ENCODE measurements at places on chromosomes 6 and 20.

- no peak for DNase-seq
These were observed 16.8 kb downstream of the MYLK4 start for GRCh38 chr6:2733736-2734480.

DNA sequence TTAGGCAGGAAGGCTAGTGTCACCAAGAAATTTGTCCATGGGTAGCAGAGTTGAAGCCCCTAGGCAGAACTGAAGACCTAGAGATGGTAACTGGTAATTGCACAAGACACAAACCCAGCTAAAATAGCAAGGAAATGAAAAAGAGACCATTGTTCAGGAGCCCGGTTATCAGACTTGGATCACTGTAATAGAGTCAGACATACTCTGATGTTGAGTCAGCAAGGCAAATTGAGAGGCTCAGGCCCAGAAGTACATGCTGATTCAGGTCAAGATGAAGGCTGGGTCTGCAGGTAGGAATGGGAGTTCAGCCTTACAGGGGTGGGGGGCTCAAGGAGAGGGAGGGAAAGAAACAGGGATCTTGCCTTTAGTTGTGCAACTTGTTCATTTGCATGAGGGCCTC, 6.5 kb upstream of the TMEM242 start:
- no peak for DNase-seq

GRCh38 chr6:123770247-123770949, 33.3 kb upstream of the NKAIN2 start:
- no peak for DNase-seq

GRCh38 chr6:157099912-157100593, 223.3 kb downstream of the TMEM242 start:
- DNase-seq: no peak

DNA sequence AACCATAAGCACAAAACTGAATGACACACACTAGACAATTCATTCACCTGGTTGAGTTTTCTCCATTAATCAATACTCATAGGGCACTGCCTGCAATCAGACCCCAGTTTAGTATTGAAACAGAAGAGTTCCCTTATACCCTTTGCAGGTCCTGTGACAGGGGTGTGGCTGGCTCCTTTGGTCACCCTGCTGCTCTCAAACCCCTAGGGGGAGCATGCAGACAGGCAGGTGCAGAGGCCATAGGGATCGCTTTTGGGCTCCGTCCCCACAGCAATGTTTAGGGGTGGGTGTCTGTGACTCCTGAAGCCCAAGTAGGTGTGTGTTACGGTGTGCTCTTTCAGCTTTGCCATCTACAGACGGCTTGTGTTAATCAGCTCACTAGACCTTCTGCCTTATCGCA, 210.4 kb downstream of the CENPW start:
- no peak for DNase-seq

DNA sequence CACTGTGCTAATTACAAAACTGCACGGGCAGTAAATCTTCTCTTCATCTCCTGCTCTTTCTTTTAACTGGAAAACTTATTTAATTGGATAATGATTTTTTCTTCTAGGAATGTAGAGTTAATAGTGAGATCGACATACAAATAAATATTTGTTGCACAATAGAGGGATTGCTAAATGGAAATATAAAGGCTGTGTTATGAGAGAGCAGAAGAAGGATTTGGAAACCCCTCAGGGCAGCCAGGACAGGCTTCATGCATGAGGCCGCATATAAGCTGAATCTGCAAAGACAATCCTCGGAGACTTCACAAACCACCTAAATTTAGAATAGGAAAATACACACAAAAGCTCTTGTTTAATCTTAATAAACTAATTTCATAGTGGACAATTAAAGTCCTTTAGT, 2.9 kb upstream of the TAAR1 start:
- no peak for DNase-seq

DNA sequence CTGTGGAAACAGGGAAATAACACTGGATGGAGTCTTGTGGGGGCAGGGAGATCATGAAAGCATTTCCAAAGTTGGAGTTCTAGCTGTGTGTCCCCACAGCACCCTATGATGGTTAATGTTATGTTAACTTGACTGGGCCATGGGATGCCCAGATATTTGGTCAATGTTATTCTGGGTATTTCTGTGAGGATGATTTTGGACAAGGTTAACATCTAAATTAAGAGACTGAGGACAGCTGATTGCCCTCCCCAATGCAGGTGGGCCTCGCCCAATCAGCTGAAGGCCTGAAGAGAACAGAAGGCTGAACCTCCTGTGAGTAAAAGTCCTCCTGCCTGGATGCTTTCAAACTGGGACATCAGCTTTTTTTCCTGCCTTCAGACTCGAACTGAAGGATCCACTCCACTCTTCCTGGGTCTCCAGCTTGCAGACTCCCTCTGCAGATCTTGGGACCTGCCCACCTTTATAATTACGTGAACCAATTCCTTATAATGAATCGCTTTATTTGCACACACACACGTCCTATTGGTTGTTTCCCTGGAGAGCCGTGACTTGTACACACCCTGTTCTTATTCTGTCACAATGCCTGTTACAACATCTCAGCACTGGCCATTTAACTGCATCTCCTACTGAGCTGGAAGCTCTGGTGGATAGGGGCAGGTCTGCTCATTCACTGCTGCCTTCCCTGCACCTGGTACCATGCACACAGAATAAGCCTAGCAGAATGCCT, 99.5 kb upstream of the IYD start:
- no peak for DNase-seq

DNA sequence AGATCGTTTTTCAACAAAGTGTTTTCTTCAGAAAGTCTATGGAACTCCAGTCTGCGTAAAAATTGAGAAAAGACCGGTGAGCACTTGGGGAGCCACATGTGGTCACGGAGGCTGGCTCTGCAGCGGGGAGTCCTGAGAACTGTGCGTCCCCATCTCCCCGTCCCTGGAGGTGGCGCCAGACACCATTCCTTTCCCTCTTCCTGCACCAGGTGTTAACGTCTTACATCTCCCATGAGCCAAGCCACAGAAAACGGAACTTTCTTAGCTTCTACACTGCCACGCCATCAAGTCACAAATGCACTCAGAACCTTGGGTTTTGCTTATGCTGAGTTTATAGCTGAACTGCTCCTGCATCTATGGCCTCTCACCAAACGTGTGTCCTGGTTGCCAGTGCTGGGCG, 62.6 kb downstream of the GINS1 start:
- DNase-seq: no peak

- DNase-seq: no peak
These were observed 64.8 kb downstream of the FAM50B start for GRCh38 chr6:3913958-3914337.

DNA sequence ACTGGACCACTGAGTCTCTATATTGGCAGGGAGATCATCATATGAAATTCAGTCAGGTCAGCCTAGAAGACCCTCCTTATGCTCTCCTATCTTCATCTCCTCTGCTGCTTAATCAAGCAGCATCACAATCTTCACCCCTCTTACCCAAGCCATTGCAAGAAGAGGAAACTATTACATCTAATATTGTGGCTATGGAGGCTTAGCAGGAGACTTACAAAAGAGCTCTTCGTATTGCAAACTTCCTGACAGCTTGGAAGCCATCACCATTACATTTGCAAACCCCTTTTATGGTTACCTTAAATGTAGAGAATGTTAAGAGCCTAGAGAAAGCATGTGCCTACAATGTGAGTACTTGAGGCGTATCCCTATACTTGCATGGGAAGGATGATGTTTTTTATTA, 87.2 kb upstream of the STXBP5 start:
- no peak for DNase-seq

- no peak for DNase-seq
These were observed 20.8 kb upstream of the CHRNA4 start for GRCh38 chr20:63381781-63382431.

DNA sequence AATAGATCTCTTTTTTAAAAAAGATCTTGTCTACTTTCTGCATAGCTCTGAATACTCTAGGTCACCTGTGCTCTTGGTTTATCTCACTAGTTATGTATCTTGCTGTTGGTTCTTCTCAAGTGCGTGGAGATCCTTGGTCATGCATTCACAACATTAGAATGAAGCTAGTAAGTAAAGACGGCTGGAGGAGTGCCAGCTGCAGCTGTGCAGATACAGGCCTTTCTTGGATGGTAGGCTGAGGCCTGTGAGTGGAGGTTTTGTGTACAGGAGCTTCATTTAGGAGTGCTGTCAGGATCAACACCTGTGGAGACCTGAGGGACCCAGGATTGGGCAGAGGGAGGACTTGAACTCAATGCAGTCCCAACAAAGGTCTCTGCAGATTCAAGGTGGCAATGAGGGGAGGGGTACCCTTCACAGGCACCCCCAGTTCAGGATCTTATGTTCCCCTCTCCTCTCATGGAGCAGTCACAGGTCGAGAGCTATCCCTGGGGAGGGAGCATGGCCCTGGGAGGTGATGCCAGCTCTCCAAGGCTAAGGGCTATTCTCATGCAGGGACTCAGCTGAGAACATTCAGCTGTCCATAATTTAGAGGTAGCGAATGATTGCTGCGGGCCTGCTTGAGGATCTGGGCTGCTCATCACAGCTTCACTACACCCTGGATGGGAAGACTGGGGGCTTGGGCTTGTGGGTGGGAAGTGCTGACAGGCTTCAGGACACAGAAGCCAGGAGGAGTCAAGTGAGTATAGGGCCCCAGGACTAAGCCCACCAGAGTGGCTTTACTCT, 98.9 kb upstream of the ENPP5 start:
- DNase-seq: no peak

DNA sequence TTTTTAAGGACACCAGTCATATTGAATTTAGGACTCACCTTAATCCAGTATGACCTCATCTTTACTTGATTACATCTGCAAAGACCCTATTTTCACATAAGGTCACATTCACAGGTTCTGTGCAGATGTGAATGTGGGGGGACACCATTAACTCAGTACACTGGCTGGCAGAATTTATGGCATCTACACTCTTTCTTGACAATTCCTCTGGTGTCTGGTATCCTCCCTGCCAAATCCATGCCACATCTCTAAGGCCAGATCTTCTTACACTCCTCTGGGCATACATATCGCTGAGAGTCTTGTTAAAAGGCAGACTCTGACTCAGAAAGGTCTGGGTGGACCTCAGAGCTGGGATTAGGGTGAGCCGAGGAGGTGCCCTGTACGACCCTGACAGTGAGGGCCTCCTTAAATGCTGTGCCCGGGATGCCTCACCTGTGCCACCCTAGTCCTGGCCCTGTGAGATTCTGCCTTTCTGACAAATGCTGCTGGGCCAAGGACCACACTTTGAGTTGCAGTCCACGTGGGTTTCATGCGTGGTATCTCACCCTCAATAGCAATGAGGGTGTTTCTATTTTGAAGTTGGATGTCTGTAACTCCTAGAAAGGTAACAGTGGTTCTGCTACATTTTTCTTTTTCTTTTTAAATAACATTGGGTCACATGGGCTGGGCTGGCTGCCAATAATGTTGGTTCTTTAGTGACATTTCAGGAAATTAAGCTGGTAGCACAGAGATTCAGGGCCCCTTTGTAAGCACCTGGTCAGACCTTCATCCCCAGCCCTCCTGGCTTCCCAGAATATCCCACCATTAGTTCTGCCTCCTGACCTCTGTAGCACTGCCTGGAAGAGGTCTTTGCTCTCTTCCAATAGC, 17.2 kb upstream of the LRRN4 start:
- no peak for DNase-seq

DNA sequence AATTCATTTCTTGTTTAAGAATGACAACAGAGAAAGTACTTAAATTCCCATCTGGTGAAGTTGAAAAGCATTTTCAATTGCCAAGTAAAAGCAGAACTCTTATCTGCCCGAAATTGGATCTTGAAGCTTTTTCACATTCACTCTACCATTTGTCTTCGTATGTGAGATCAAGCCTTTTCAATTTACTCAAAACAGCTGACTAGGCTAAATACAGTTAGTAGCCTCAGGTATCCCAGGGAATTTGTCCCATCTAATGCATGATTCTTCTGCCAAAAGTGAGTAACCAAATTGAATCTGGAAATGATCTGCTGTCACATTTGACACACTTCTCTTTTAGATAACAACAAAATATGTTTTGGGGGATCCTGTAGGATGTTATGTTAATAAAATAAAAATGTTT, 596.8 kb upstream of the HS3ST5 start:
- no peak for DNase-seq

GRCh38 chr6:95249175-95249574, 328.2 kb upstream of the MANEA start:
- DNase-seq: no peak

DNA sequence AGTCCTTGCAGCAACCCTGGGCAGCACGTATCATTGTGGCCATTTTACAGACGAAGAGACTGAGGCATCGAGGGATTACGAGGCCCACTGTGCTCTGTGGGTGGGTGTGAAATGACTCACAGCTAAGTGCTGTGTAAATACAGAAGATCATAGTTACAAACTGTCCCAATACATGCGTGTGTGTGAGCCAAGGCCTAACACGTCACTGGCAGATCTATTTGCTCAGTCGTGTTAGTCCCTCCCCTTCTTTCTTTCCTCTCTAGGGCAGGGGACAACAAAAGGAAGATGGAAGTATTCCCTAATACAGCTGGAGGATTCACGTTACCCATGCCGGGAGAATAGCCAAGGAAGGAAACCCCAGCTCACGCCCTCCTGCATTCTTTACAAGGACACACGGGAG, 175.9 kb downstream of the CDC5L start:
- DNase-seq: no peak

GRCh38 chr6:98041056-98041455, 758.0 kb upstream of the MMS22L start:
- DNase-seq: no peak

GRCh38 chr20:51419231-51419630, 123.3 kb downstream of the NFATC2 start:
- DNase-seq: no peak

- DNase-seq: no peak
These were observed 507.8 kb upstream of the CITED2 start for GRCh38 chr6:139882234-139882633.

DNA sequence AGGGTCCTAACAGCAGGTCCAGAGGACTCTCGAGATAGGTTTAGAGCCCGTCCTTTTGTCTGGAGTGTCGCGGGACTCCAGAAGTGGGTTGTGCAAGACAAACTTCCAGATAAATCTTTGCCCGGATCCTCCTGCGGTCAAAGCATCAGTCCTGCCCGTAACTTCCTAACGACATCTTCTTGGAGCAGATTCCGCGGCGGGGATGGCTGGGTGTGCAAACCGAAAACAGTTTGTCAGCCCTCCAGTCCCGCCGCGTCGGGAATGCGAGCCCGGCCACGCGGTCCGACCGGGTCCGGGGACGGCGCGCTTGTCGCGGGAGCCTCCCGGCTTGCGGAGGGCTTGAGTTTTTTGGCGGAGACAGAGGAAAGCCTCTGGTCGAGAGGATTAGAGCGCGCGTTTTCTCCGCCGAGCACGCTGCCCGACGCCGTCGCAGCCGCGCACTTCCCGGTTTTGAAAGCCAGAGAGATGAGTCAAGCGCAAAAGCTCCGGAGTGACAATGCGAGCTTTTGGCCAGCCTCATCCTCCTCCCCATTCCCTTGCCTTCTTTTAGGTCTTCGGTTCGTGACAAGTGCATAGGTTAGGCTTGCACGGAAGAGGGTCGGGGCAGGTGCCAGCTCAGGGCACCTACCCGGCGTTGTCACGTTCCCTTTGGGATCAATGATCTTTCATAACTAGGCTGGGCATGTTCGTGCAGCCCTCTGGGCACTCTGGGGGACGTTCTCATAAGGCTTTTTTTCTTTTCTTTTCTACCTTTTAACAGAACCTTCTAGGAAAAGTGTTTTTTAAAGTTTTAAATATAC, 91.3 kb upstream of the PRDM1 start:
- DNase-seq: peak; percentile 6

- no peak for DNase-seq
These were observed 240.5 kb upstream of the MAN1A1 start for GRCh38 chr6:119590066-119590465.

- DNase-seq: no peak
These were observed 8.9 kb upstream of the SPATA2 start for GRCh38 chr20:49924247-49924646.

All from C1 segment of cervical spinal cord (tissue), 14 donors.